ENCODE measurements at places on chromosomes 1 and 21.

DNA sequence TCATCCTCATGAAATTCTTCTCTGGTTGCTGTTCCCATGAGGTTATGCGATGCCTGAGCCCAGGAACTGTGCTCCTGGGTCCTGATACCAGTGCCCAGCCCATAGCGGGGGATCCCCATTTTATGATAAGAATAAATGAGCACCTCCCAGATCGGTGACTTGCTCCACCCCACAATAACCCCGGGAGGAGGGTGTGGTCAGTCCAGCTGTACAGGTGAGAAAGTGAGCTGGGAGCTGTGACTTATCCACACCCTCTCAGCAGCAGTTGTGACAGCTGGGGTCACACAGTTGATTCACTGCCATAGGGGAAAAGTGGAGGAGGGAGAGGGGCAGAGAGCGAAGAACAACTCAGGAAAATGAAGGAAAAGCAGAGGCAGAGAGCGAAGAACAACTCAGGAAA, 33.4 kb downstream of the OR2G3 start:
- DNase-seq = no peak

GRCh38 chr1:94245747-94246438, 8.5 kb upstream of the ARHGAP29 start:
- no peak for DNase-seq

- peak; percentile 79 for DNase-seq
Measured at GRCh38 chr1:36160949-36161485, 5.1 kb downstream of the MAP7D1 start.

GRCh38 chr1:88266051-88266450, 418.0 kb upstream of the PKN2 start:
- no peak for DNase-seq

- no peak for DNase-seq
Measured at GRCh38 chr1:204325944-204326343, 33.8 kb downstream of the PLEKHA6 start.

- DNase-seq = no peak
Measured at GRCh38 chr1:160546942-160547341, 23.9 kb upstream of the SLAMF6 start.

- DNase-seq = no peak
Measured at GRCh38 chr1:156477526-156478249, 22.9 kb downstream of the MEF2D start.

DNA sequence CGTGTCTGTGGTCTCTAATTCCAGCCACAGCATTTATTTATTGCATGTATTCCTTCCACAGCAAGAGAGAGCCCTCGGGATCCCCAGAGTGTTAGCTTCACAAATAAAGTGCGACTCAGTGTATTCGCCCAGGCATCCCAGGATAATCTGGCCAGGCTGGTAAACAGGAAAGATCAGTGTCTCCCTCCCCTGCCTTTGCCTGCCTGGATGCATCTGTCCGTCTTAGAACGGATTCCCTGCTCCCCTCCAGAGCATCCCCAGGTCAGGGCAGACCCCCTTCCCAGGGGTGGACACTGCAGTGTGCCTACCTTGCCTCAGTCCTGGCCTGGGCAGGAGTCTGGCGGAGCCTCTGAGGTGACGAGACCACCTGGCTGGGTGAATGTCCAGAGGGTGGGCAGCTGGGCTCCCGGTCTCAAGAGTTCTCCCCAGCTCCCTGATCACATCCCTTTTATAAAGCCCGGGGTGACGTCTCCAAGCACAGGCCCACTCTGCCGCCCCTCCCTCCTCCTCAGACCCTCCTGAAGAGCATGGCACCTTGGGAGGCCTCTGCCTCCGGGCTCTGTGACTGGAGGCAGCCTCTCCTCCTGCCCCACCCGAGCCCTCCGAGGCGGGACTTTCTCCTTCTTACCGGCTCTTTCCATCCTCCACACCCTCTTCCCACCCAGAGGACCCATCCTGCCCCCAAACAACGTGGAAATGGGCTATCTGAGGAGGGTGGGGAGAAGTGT, at the start of gene KISS1:
TSS of gene KISS1 (minus strand) at position 424 of the 728 bp plus-strand sequence. CDS start 3,615 bp downstream, outside the sequence.
- DNase-seq = no peak
